ENCODE measurements at places on chromosomes 2 and 18. TPM values are rescaled to one million over a fixed set of nuclear protein-coding genes. Genes with fewer than 3 reads are reported as not detected.

Gene RAB31
- polyA plus RNA-seq = 22.8 TPM

Gene GALNT13
- 1.4 TPM for polyA plus RNA-seq

Gene INHBB
- polyA plus RNA-seq = 0.06 TPM

Gene TUBB8B
- 1.9 TPM for polyA plus RNA-seq

Gene RAB11FIP5
- 52.9 TPM for polyA plus RNA-seq

Gene CHRND
- polyA plus RNA-seq = 0.71 TPM

- DNase-seq = no peak
Measured at GRCh38 chr2:211216221-211216620, 659.8 kb downstream of the CPS1 start.

GRCh38 chr2:105760639-105761337, 16.1 kb downstream of the NCK2 start:
- DNase-seq = no peak

- no peak for DNase-seq
Measured at GRCh38 chr18:24922491-24922890, 429.5 kb downstream of the ZNF521 start.

- no peak for DNase-seq
Measured at GRCh38 chr18:939958-940357, 35.3 kb downstream of the ADCYAP1 start.

DNA sequence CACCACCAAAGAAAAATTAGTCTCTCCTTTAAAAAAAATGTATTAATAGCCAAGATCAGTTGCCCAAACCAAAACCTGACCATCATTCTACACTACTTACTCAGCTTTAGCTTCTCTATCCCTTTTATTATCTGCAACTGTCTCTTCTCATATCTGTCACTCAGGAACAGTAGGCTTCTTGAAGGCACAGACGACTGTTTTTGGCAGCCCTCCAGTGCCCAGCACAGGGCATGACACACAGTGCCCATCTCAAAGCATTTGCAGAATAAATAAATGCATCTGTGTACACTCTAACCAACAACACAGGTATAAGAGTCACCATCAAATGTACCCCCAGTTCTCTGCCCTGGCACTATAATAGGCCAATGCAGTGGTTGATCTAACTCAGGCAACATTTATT, 117.2 kb downstream of the UXS1 start:
- DNase-seq = no peak

DNA sequence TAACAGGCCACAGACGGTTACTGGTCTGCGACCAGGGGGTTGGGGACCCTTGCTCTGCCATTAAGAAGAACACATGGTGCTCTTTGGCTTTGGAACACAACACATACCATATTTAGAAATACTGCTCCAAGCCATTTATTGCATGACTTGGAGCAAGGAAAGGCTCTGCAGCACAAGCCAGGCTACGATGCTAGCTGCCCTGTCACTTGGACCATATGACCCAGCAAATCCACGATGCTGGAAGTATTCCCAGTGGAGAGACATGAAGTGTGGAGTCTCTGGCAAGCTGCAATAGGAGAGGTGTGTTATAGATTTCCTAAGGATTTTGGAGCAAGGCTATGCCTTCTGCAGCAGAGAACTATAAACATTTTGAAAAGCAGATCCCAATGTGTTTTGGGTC, 171.2 kb downstream of the HAUS1 start:
- no peak for DNase-seq

DNA sequence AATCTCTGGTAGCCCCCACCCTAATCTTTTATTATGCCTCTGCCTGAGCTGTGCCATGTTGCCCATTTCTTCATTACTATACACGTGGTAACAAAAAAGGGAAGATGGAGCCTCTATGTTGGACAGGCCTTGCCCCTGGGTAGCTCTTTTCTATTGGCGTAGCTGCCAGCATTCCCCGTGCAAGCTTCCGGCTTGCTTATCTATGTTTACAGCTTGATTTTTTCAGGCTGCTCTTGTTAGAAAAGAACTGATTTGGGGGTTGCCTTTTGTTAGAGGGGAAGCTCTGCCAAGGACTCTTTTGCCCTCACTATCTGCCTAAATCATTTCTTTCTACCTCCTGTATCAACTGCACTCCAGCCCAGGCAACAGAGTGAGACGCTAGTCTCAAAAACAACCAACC, 45.5 kb upstream of the ZSWIM2 start:
- DNase-seq = no peak

- DNase-seq = no peak
Measured at GRCh38 chr2:191316246-191316994, 71.2 kb downstream of the MYO1B start.

GRCh38 chr2:10482460-10482859, 34.3 kb upstream of the ODC1 start:
- DNase-seq = no peak

DNA sequence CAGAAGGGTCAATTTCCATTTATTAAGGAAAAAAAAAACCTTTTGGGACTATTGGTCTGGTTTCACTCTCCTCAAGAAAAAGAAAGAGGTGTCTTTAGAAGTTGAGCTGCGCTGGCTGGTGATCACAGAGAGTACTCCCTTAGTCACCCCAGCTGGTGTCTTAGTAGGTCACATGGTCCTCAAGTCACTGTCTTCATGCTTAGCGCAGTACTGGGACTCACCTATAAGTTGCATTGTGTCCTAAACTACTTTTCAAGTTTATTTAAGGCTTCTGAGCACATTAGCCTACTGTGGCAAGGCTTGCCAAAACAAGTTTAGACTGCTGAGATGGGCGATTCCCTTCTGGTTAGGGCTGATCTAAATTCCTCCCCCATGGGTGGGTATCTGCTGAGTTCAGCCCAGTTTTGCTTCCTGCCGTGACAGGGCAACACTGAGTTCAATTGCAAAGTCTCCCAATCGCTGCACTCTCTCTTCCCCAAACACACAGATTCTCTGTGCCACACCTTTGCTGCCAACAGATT, 824.9 kb upstream of the CRIM1 start:
- no peak for DNase-seq

DNA sequence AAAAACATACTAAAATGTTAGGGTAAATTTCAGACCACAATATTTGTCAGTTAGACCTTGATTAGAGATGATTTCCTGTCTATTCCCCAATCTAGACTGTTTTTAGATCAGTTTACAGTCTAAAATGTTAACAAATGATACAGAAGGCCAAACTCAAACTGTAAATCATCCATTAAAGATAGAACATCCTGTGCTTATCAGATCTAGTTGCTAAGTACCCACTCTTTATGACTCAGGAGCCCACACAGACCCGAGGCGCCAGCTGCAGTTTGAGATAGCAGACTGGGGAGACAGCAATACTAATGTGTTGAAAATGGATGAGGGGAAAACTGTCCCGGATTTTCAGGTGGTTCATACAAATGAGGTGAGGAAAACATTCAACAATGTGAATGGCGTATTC, 113.3 kb downstream of the SCG2 start:
- DNase-seq = no peak

DNA sequence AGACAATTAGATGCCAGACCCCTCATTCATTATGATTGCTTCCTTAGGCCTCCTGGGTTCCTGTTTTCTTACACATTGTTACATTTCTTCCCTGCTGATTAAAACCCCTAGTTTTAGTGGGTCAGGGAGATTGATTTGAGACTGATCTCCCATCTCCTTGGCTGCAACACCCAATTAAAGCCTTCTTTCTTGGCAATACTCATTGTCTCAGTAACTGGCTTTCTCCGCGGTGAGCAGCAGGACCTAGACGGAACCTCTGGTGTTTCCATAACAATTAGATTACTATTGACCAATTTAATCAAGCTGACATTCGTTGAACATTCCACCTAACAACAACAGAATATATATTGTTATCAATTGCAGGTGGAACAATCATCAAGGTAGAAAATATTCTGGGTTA, 1676.4 kb upstream of the SLC39A10 start:
- DNase-seq = no peak

All from renal pelvis (tissue), 12 donors.